ENCODE measurements at places on chromosomes 3 and 15.
A peak's percentile ranks its signal among the peaks of the same experiment; 100 is the strongest.

DNA sequence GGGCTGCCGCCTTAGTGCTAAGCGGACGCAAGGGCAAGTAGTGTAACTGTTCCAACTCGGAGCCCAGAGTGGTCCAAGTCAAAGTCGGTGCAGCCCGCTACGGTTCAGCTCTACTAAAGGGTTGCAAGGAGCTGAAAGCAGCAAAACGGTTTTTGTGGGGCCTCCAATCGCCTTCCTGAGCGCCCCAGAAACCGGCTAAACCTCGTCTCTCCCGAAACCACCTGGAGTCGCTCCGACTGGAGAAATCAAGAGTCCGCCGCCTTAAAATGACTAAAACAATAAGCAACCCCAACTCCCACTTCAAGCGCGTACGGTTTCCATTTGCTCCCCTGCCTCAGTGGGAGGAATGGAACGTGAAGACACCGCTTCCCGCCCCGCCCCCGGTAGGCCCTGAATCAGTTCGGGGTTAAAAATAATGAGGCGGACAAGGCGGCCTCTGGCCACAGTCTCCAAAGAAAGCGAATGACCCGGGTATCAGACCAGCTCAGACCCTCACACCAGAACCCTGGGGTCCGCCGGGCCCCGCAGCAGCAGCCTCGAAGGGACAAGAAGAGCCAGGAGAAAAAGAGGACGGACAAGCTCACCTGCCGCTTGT lies 401 bp downstream of the SEC11A start:
- peaks cover 21% of the 10 kb centered on the region for H3K4me1 ChIP-seq
- H3K27ac ChIP-seq, result peak overlapping the region; percentile 78
- peak overlapping the region; percentile 95 for H3K4me3 ChIP-seq
- no peak for DNase-seq

GRCh38 chr15:49314716-49315115 lies 108.3 kb upstream of the FGF7 start:
- peaks cover 9% of the 10 kb centered on the region for H3K36me3 ChIP-seq
- H3K27me3 ChIP-seq, result no peaks in the 10 kb centered on the region
- H3K4me3 ChIP-seq, result no peak overlapping the region
- no peaks in the 10 kb centered on the region for H3K4me1 ChIP-seq

GRCh38 chr15:43514241-43515057 lies 3.0 kb upstream of the MAP1A start:
- peak; percentile 20 for DNase-seq
- peaks cover 12% of the 10 kb centered on the region for H3K4me1 ChIP-seq
- H3K27ac ChIP-seq, result no peak overlapping the region
- H3K36me3 ChIP-seq, result no peaks in the 10 kb centered on the region
- peaks cover 29% of the 10 kb centered on the region for H3K27me3 ChIP-seq

DNA sequence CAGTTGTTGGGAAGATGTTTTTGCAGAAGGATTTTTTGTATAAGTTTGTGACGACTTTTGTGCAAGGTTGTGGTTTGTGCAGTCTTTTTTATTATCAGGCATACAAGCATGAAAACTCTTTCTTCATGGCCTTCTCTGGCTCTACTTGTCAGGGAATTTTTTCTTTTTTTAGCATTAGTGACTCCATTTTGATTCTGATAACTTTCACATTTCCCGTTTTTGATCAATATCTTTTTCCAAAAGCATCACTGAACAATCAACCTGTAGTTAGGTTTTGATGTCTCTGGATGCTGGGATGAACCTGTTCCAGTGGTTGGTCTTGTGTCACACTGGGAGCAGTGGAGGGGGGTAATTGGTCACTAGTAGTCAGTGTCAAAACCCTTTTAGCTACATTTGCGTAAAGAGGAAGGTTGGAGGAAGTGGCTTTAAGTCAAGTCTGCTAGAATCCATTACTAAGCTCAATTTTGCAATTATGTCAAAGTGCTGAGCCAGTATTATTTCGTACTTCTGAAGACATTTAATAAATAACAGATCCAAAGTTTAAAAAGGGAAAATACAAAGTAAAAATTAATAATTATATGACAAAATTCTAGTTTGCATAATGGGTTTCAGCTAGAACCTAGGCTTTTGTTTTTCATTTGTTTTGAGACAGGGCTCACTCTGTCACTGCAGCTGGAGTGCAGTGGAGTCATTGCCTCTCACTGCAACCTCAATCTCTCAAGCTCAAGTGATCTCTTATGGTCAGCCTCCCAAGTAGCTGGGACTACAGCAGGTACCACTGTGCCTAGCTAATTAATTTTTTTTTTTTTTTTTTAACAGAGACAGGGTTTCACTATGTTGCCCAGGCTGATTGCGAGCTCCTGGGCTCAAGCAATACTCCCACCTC lies 18.8 kb upstream of the CFAP161 start:
- H3K4me3 ChIP-seq, result no peak overlapping the region
- H3K27me3 ChIP-seq, result peaks cover 3% of the 10 kb centered on the region
- H3K4me1 ChIP-seq, result peaks cover 2% of the 10 kb centered on the region
- no peaks in the 10 kb centered on the region for H3K36me3 ChIP-seq

DNA sequence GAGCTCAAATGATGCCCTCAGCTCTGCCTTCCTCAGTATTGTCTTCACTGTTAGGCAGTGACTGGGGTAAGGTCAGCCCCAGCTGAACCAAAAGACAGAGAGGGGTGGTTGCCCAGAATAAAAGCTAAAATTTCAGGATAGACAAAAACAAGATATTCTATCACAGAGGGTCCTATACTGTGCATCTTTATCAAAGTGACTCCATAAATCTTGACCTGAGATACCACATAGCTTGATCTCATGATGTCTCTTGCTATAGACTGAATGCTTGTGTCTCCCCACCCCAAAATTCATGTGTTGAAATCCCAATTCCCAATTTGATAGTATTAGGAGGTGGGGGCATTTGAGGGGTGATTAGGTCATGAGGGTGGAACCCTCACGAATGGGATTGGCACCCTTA lies 30.4 kb downstream of the EIF1B start:
- H3K27me3 ChIP-seq, result peaks cover 2% of the 10 kb centered on the region
- no peak overlapping the region for H3K27ac ChIP-seq
- H3K36me3 ChIP-seq, result no peaks in the 10 kb centered on the region
- no peak overlapping the region for H3K4me3 ChIP-seq

DNA sequence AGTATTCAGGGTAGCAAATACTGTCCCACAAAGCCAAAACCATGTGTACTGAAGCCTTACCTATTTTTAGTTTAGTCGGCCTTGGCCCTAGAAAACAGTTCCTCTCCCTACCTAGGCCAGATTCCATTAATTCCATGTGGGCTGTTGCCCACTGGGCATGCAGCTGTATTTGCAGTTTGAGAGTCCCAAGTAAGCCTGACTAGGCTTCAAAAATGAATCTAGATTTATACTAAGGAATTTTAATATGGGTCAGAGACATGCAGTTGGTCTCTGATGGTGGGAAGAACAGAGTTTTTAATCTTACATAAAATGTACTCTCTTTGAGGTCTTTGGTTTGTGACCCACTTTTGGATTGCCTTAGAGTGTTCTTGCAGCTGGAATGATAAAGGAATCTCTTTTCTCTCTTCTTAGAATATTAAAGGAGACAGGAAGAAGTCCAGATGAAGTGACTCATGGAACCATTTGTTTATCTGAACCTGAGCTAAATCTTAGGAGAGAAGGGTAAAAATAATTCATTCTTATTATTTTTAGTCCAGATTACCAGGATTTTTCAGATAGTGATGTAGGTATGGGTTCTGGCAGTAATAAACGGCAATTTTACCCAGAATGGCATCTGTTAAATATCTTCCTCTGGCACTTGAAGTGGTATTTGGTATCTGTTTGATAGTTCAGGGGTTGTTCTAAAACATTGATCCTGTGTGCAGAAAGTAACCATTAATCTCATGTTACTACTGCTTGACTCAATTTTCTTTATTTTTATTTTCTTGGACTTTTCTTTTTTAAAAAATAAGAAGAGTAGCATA lies 33.8 kb downstream of the GLCE start:
- no peak for DNase-seq
- H3K4me1 ChIP-seq, result no peaks in the 10 kb centered on the region
- no peak overlapping the region for H3K4me3 ChIP-seq
- no peaks in the 10 kb centered on the region for H3K36me3 ChIP-seq
- H3K27me3 ChIP-seq, result no peaks in the 10 kb centered on the region
